ENCODE measurements at places on chromosomes 16 and 17.

- DNase-seq = peak; percentile 58
These were observed at the start of gene TANC2 for GRCh38 chr17:62965686-62966425. Gene TANC2, plus strand, starts transcription at chr17:62966235. Its CDS starts 43,325 bp downstream, at chr17:63009560.

DNA sequence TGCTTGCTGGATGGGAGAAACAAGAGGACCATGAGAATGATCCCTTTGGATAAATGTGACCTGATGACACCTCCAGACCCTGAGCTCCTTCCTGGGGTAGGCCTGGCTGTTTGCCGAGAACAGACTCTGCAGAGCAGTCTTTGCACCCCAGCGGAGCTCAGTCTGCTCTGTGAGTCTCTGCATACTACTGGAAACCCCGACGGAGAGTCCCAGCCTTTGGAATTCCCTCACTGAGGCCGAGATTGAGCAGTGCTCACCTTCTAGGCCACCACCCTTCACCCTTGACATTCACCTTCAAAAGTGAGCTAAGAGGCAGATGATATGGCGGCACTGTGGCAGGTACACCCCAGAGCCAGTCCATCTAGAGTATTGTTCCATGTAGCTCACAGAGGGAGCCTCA, 172.2 kb upstream of the CDH13 start:
- no peak for DNase-seq

- DNase-seq = peak; percentile 18
These were observed at the start of gene FAM83G for GRCh38 chr17:19004421-19005136. Gene FAM83G, minus strand, starts transcription at chr17:19004764. Its CDS starts 723 bp downstream, at chr17:19004041.

GRCh38 chr17:66507103-66507923, 204.9 kb downstream of the PRKCA start:
- DNase-seq = no peak

DNA sequence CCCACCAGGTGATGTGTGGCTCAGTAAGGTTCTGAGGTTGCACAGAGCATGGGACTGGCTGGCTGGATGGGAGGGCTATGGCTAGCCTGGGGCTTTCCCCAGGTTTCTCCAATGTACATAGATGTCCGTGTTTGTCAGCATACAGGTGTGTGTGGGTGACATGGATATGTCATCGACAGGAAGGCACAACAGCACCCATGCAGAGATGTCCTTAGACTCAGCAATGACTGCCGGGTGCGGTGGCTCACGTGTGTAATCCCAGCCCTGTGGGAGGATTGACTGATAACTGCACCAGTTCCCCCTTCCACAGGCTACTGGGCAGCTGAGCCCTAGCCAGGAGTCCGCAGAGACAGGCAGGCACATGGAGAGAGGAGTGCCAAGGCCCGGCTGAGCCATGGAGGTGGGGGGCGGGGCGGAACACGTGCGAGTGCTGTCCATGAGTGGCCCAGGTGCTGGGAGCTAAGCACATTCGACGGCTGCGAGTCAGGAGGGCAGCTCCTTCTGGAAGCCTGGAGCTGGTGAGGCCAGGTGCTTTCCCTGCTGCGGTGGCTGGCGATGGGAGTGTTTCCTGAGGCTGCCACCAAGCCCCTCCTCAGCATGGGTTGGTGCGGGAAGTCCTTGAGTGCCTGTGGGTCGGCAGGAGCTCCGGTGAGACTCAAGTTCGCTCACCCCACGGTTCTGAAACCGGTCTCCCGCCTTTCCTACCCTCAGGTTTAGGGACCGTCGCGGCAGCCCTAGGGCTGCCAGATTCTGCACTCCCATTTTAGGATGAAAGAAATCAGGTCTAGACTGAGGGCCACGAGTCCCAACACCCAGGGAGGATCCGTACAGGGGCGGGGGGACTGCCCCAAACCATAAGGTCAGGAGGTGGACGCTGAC, 858 bp upstream of the ASPSCR1 start:
- DNase-seq = peak; percentile 42

GRCh38 chr17:1604831-1605528, 23.7 kb downstream of the SLC43A2 start:
- no peak for DNase-seq

- DNase-seq = no peak
These were observed 69.3 kb downstream of the MYO1D start for GRCh38 chr17:32807577-32807976.

GRCh38 chr17:61285526-61286320, 113.9 kb upstream of the TBX2 start:
- no peak for DNase-seq

GRCh38 chr17:6970992-6971391, 24.9 kb upstream of the ALOX12 start:
- no peak for DNase-seq

DNA sequence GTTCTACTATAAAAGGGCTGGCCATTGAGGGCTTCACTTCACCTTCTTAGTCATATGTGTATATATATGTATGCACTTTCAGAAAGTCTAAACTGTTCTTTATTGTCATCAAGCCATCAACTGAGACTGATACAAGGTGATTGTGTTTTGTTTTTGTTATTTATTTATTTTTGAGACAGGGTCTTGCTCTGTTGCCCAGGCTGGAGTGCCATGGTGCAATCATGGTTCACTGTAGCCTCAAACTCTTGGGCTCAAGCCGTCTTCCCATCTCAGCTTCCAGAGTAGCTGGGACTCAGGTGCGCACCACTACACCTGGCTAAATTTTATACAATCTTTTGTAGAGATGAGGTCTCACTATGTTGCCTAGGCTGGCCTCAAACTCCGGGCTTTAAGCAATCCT, 5.6 kb downstream of the ZNRF1 start:
- DNase-seq = no peak
